ENCODE measurements at places on chromosomes 5 and 9.
A peak's percentile ranks its signal among the peaks of the same experiment; 100 is the strongest.

GRCh38 chr5:82813861-82814260 lies 263.3 kb downstream of the TMEM167A start:
- H3K27ac ChIP-seq: no peak overlapping the region
- H3K36me3 ChIP-seq: no peaks in the 10 kb centered on the region
- DNase-seq: no peak
- no peak overlapping the region for H3K4me3 ChIP-seq

DNA sequence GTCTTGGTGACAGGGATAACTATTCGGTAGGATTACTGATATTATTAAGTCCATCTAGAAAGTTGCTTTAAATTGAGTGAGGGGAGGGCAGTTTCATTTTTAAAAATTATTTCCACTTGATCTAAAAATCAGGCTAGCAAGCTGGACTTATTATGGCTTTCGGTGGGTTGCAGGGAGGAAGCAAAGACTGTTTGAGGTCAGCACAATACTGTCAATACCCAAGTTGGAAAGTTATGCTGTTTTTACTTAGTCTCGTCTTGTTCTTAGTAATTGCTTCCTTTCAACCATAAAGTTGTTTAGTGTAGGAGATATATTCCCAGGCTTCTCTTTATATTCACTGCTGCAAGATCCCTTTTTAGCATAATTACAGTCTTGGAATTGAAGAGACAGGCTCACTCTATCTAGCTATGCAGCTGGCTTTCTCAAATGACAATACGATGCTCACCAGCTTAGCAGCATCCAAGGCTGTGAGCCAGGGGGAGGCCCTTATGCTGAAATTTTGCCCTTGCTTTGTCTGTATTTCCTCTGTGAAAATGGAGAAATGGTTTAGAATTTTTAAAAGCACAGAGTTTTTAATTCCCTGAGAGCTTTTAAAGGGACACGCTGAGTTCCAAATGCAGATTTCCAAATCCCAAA lies 68.2 kb upstream of the APC start:
- H3K4me1 ChIP-seq: peaks cover 4% of the 10 kb centered on the region
- no peaks in the 10 kb centered on the region for H3K36me3 ChIP-seq
- DNase-seq: no peak
- peaks cover 19% of the 10 kb centered on the region for H3K27me3 ChIP-seq

GRCh38 chr5:65768723-65769346 lies 46.8 kb downstream of the NLN start:
- no peak for DNase-seq
- H3K27me3 ChIP-seq: no peaks in the 10 kb centered on the region
- H3K4me3 ChIP-seq: no peak overlapping the region
- no peaks in the 10 kb centered on the region for H3K36me3 ChIP-seq
- peaks cover 2% of the 10 kb centered on the region for H3K4me1 ChIP-seq

- no peaks in the 10 kb centered on the region for H3K36me3 ChIP-seq
- H3K27ac ChIP-seq: no peak overlapping the region
- DNase-seq: no peak
- peaks cover 29% of the 10 kb centered on the region for H3K27me3 ChIP-seq
These were observed 46.6 kb upstream of the COL5A1 start for GRCh38 chr9:134595014-134595413.

DNA sequence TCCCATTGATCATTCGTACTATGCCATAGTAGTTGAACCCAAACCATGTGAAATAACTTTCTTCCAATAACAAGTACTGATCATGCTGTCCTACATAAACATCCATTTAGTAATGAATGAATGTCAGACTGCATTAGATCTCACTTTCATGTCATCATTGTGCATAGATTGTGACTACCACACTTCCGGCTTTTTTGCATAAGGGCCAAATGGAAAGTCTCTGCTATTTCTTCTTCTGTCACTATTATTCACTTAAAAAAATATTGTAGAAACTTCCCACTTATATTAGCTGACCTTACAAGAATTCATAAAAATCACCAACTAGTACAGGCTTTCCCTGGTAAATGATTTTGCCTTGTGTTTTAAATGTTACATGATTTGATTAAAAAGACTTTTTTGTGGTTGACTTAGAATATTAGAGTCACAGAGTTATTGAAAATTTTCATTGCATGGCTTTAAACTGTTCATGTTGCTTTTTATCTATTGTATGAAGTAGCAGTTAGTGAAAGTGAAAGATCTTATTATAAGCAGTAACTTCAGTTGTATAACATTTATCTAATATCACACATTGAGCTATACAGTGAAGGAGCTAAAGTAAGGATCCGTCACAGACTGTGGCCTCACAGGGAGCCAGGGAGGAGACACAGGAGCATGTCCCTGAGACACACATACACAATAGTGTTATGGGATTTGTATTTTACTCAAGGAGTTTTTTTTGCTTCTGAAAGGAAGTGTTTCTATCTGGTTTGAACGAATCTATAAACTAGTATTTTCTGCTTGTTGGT lies 33.9 kb downstream of the LMNB1 start:
- peaks cover 21% of the 10 kb centered on the region for H3K4me1 ChIP-seq
- H3K27ac ChIP-seq: peak overlapping the region; percentile 92
- no peaks in the 10 kb centered on the region for H3K27me3 ChIP-seq
- H3K4me3 ChIP-seq: peak overlapping the region; percentile 73

DNA sequence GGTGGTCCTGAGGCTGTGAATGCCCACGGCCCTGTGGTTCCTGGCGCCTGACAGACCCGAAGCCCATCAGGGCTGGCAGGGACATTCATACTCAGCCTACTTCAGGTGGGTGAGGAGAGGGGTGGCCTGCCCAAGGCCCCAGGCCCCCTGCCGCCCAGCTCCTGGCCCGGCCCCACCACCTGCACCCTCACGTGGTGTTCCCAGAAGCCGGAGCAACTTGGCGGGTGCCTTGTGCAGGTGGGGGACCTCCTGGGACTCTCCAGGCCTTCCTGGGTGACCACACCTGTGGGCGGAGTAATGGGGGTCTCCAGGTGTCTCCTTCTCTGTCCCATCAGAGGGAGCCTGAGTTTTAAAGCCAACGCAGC lies 36.8 kb upstream of the UBAC1 start:
- peaks cover 7% of the 10 kb centered on the region for H3K4me1 ChIP-seq
- no peak overlapping the region for H3K27ac ChIP-seq
- H3K36me3 ChIP-seq: no peaks in the 10 kb centered on the region

Measured in T-helper 17 cell (primary cell).